CD4-positive, alpha-beta memory T cell (primary cell): ENCODE measurements at places on chromosomes 12 and 14.

DNA sequence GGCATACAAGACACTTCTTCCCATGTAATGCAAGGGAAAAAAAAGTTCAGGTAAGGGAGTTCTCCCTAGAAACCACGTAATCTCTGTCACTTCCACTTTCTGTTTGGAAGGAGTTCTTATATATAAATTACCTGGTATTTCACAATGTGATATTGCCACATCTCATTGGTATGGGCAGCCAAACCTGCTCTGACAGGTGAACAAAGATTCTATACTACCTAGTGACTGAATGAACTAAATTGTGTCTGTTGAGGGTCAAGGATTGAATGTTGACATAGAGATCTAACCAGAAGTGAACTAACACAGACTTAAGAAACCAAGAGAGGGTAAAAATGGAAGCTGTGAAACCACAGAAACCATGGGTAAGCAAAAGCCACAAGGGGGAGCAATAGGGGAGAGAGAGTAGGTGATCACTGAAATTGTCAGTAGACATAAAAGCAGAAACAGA lies 161.3 kb downstream of the RPL10L start:
- DNase-seq, result no peak

- DNase-seq, result no peak
Observed at GRCh38 chr14:25349269-25349668, 299.3 kb upstream of the STXBP6 start.

- no peak for DNase-seq
Observed at GRCh38 chr12:64894827-64895475, 70.5 kb downstream of the TBC1D30 start.

DNA sequence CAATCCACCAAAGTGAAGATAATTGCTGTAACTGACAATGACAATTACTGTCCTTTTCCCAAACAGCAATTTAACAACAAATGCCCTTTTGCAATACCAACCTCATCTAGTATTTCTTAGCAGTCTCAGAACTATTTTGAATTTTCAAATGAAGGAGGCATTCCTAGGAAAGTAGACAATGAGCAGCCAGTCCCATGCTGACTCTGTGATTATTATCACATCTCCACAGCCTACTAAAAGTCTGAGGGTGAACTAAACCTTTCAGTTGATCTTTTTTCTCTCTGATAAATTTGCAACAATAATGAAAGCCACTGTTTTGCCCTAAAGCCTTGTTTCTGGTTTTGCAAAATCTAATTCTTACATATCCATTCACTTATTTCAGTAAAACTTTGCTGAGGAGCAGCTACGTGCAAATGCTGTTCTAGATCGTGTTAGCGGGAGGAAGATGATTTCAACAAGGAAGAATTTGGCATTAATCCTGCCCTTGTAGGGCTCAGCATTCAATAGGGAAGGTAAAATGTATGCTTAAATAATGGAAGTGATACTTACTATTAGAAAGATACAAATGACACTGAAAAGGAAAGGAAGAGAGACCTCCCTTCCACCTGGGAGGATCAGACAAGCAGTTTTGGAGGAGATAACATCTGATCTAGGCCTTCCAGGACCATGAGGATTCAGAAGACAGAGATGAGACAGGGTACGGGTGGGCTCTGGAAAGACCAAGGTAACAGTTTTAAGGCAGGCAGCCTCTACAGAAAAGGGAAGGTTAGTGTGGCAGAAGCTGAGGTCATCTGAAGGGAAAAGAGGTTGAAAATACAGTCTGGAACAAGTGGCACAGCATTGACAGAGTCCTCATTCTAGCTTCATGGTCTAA lies 47.4 kb downstream of the SLC38A1 start:
- no peak for DNase-seq

DNA sequence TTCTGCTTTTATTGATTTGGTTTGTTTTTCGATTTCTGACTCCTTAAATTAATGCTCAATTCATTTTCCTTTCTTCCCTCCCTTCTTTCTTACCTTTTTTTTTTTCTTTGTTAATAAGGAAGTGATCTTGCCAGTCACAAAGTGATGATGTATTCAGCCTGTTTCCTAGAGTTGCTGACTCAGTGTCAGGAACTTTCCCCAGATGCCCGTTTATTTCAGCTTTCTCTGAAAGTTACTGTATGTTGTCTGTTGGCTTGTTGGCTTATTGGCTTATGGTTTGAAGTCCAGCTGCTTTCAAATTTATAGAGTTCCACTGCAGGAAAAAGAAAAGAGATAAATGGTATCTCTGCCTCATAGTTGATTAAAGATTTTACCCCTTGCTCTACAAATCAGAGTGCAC lies 12.4 kb upstream of the SLC6A15 start:
- DNase-seq, result no peak

DNA sequence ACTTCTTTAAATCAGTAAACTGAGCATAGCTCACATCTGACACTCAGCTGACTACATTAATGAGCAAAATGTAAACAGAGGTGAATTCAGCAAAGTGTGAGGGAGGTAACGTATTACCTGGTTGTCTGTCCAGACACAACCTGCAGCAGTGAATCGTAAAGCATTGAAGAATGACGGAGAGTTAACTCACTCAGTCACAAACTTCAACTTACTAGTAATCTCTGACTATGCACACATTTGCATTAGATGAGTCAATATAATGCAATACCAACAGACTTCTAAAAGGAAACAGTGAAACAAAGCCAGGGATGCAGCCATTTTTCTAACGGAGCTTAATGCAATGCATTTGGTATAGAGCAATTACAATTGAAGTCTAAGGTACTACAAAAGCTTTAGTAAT lies 40.0 kb downstream of the STX2 start:
- DNase-seq, result no peak
